ENCODE measurements at places on chromosomes 11 and 22. TPM values are rescaled to one million over a fixed set of nuclear protein-coding genes. Genes with fewer than 3 reads are reported as not detected.

CD248 gene
- total RNA-seq, result 95.2 TPM

CCDC81 gene
- total RNA-seq, result 2.8 TPM

DNA sequence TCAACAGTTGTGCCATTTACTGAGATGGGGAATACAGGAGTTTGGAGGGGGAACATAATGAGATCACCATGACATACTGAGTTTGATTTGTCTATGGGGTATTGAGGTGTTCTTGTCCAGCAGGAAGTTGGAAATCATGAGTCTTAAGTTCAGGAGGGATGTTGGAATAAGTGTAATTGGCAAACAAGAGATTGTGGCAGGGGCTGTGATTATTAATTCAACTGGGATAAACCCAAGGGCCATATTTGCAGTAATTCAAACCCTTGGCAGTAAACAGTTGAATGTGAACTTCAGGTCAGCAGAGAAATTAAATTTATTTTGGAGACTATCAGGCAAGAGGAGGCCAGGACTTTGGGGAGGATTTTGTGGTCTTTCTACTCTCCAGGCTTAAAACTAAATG is 33.4 kb downstream of the ADM start:
- no peak overlapping the region for H3K27ac ChIP-seq
- H3K4me1 ChIP-seq, result no peaks in the 10 kb centered on the region
- no peaks in the 10 kb centered on the region for H3K36me3 ChIP-seq
- H3K27me3 ChIP-seq, result peaks cover 3% of the 10 kb centered on the region
- DNase-seq, result no peak
- no peak overlapping the region for H3K4me3 ChIP-seq

DNA sequence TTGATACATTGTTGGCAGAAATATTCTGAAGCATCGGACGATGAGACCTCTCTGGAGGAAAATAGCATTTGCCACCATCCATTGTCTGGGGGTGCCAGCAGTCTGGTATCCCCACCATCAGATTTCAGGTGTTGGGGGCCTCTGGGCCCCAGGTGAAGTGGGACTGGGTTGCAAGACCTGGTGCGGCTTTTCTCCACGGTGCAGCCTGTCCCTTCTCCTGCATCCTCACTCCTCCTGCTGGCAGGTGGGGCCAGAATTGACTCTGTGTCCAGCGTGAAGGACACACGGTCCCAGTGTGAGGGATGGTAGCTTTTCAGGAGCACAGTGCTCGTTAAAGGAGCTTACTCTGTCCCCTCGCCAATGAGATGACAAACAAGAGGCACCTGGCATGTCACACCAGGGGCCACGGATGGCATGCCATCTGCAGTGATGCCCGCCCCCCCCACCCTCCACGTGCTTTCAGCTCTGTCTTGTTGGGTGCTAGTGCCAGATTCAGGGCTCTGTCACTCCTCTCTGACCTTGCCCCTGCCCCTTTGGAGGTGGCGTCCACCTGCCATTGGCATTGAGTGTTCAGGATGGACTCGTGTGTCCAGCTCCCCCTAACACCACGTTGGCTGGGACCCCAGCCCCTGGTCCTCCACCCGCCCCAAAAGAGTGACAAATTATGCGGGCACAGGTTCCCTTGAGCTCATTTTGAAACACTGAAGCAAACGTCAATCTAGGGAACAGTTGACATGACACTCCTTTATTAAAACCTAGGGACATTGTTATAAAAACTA is 62.4 kb downstream of the PARVG start:
- H3K27ac ChIP-seq, result no peak overlapping the region
- DNase-seq, result no peak
- no peak overlapping the region for H3K4me3 ChIP-seq
- no peaks in the 10 kb centered on the region for H3K4me1 ChIP-seq
- no peaks in the 10 kb centered on the region for H3K36me3 ChIP-seq
- H3K27me3 ChIP-seq, result peaks cover 42% of the 10 kb centered on the region

SLC22A12 gene
- not detected for total RNA-seq

DNA sequence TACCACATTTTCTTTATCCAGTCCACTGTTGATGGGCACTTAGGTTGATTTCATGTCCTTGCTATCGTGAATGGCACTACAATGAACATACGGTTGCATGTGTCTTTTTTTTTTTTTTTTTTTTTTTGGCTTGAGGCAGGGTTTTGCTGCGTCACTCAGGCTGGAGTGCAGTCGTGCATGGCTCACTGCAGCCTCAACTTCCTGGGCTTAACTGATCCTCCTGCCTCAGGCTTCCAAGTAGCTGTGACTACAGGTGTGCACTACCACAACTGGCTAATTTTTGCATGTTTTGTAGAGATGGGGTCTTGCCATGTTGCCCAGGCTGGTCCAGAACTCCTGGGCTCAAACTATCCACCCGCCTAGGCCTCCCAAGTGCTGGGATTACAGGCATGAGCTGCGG is 1.5 kb upstream of the CCDC90B start:
- no peak for DNase-seq
- H3K4me1 ChIP-seq, result peaks cover 29% of the 10 kb centered on the region
- H3K27me3 ChIP-seq, result no peaks in the 10 kb centered on the region
- H3K4me3 ChIP-seq, result no peak overlapping the region
- H3K36me3 ChIP-seq, result no peaks in the 10 kb centered on the region
- H3K27ac ChIP-seq, result no peak overlapping the region

GRCh38 chr11:75241906-75242644 is 1.5 kb downstream of the TPBGL start:
- H3K4me3 ChIP-seq, result peak overlapping the region; percentile 60
- H3K4me1 ChIP-seq, result peaks cover 6% of the 10 kb centered on the region
- no peaks in the 10 kb centered on the region for H3K36me3 ChIP-seq
- H3K27me3 ChIP-seq, result peaks cover 83% of the 10 kb centered on the region

DNA sequence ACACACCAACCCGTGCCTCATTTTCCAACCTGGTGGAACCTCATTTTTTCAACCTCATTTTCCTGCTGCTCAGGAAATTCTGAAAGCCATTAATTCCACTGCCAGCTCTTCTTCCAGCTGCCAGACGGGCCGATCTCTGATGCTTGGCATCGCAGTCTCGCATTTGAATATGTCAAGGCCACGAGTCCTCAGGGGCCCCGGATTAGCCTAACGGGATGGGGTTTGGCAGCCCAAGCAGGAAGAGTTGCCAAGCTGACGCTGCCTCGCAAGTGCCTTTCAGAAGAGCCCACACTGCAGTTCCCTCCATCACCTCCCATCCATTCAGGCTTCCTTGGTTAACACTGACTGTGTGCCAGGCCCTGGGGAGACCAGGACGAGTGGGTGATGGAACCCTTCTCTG is 8.7 kb downstream of the RASD2 start:
- DNase-seq, result no peak
- H3K27ac ChIP-seq, result no peak overlapping the region
- no peaks in the 10 kb centered on the region for H3K36me3 ChIP-seq
- H3K4me3 ChIP-seq, result no peak overlapping the region
- peaks cover 43% of the 10 kb centered on the region for H3K27me3 ChIP-seq
- no peaks in the 10 kb centered on the region for H3K4me1 ChIP-seq

DNA sequence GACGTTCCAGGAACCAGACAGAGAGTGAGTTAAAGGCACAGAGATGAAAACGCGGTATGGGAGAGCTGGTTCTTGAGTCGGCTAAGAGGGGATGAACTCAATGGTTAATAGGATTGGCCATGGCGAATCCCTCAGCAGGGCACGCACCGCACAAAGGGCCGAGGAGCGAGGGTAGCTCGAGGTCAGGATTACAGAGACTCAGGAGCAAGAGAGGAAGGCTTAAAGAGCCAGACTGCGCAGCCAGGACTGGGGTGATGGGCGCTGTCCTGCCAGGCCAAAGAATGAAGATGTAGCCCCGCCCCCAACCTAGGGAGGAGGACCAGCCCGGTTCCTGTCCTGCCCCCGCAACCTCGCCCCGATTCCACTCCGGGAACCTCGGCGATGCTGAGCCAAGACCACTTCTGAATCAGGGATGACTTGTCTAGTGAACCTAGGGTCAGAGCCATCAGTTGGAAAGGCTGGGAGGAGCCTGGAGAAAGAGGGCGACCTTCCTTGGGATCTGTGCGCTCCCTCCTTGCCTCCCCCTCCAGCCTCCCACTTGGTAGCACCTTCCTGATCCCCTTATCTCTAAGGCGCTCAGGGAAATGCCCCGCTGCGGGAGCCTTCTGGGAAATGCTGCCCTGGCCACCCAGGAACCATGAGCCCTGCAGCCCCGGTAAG is at the start of gene PLEKHB1:
Gene PLEKHB1, plus strand, starts transcription at position 610 of the 660 bp plus-strand sequence. Its CDS starts 28 bp downstream, at position 638.
- DNase-seq, result no peak
- no peaks in the 10 kb centered on the region for H3K36me3 ChIP-seq
- peak within 1 kb of the TSS; percentile 56 for H3K4me3 ChIP-seq
- H3K4me1 ChIP-seq, result peaks cover 20% of the 10 kb centered on the region
- H3K27me3 ChIP-seq, result peaks cover 11% of the 10 kb centered on the region
- H3K27ac ChIP-seq, result no peak within 1 kb of the TSS

KRTAP5-11 gene
- not detected for total RNA-seq

DNA sequence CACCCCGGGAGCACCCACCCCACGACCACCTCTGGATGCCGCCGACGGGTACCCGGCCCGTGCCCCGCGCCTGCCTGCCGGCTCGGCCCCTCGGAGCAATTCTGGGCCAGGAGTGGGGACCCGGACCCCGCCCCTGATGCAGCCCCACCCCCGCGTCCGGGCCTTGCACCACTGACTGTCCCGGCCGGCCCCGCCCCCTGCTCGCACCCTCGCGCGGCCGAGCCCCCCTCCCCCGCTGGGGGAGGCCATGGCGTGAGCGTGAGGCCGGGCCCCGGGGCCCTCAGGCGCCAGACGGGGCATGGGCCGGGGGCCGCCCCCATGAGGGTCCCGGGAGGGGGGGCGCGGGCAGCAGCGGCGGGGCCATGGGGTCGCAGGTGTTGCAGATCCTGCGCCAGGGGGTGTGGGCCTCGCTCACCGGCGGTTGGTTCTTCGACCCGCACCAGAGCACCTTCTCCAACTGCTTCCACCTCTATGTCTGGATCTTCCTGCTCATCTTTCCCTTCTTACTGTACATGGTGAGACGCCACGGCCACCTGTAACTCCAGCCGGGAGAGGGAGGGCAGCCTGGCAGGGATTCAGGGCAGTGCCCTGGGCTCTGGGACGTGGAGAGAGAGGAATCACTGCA is 486 bp downstream of the PCNX3 start:
- peaks cover 5% of the 10 kb centered on the region for H3K36me3 ChIP-seq
- peaks cover 21% of the 10 kb centered on the region for H3K4me1 ChIP-seq
- no peak for DNase-seq
- H3K27me3 ChIP-seq, result no peaks in the 10 kb centered on the region

DHCR7 gene
- total RNA-seq, result 110 TPM

MOGAT2 gene
- not detected for total RNA-seq

PHLDA2 gene
- total RNA-seq, result 1.5 TPM

CHRNA10 gene
- 2.9 TPM for total RNA-seq

RFPL1 gene
- 0.63 TPM for total RNA-seq

SHISAL1 gene
- total RNA-seq, result 0.72 TPM

RRAS2 gene
- 51.9 TPM for total RNA-seq

MIAT gene
- total RNA-seq, result 7.0 TPM

GRCh38 chr11:36061471-36061870 is 117.6 kb downstream of the LDLRAD3 start:
- no peak overlapping the region for H3K27ac ChIP-seq
- no peak for DNase-seq
- no peak overlapping the region for H3K4me3 ChIP-seq
- H3K27me3 ChIP-seq, result no peaks in the 10 kb centered on the region
- peaks cover 4% of the 10 kb centered on the region for H3K4me1 ChIP-seq

DMC1 gene
- 4.2 TPM for total RNA-seq

- no peak overlapping the region for H3K4me3 ChIP-seq
- no peak overlapping the region for H3K27ac ChIP-seq
- peaks cover 70% of the 10 kb centered on the region for H3K27me3 ChIP-seq
- DNase-seq, result no peak
- H3K4me1 ChIP-seq, result peaks cover 7% of the 10 kb centered on the region
These were observed 109.0 kb upstream of the NNMT start for GRCh38 chr11:114187173-114187572.

DNA sequence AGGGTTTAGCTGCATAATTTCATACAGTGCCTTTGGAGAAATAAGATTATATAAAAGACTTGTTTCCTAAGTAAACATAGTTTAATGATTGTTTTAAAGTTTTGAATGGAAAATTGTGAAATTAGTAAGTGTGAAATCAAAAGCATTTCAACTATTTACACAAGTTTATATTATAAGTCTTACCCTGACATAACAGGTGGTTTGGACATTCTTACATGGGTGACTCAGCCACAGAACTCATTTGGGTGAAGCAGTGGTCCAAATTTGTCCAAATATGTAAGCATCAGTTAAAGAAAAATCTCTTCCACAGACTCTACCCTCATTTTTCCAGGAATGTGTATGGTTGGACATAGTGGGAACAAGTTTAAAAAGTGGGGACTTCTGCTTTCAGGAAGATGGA is 68.0 kb downstream of the USP47 start:
- peaks cover 27% of the 10 kb centered on the region for H3K36me3 ChIP-seq
- no peaks in the 10 kb centered on the region for H3K4me1 ChIP-seq
- H3K27me3 ChIP-seq, result no peaks in the 10 kb centered on the region
- DNase-seq, result no peak

DNA sequence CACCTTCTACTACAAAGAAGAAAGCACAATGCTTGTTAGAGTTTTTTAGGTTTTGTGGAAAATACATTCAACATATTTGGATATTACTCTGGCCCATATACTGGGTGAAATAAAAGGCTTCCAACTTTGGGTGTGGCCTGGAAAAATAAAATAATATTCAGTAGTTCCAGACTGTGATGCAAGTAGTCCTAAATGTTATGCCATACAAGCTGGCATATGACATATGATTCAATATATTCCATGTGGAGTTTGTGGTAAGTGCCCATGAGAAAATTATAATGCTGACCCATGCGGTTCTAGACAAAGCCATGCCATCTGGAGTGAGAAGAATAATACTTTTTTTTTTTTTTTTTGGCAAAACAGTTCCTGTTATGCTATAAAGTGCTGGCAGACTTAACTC is 683.3 kb downstream of the LUZP2 start:
- no peak for DNase-seq
- no peak overlapping the region for H3K27ac ChIP-seq
- no peaks in the 10 kb centered on the region for H3K36me3 ChIP-seq
- H3K27me3 ChIP-seq, result no peaks in the 10 kb centered on the region
- H3K4me3 ChIP-seq, result no peak overlapping the region

GRCh38 chr22:40594924-40595323 is 41.6 kb downstream of the MRTFA start:
- H3K27ac ChIP-seq, result peak overlapping the region; percentile 98
- H3K4me3 ChIP-seq, result no peak overlapping the region
- DNase-seq, result no peak
- H3K36me3 ChIP-seq, result peaks cover 2% of the 10 kb centered on the region
- peaks cover 68% of the 10 kb centered on the region for H3K4me1 ChIP-seq

DNA sequence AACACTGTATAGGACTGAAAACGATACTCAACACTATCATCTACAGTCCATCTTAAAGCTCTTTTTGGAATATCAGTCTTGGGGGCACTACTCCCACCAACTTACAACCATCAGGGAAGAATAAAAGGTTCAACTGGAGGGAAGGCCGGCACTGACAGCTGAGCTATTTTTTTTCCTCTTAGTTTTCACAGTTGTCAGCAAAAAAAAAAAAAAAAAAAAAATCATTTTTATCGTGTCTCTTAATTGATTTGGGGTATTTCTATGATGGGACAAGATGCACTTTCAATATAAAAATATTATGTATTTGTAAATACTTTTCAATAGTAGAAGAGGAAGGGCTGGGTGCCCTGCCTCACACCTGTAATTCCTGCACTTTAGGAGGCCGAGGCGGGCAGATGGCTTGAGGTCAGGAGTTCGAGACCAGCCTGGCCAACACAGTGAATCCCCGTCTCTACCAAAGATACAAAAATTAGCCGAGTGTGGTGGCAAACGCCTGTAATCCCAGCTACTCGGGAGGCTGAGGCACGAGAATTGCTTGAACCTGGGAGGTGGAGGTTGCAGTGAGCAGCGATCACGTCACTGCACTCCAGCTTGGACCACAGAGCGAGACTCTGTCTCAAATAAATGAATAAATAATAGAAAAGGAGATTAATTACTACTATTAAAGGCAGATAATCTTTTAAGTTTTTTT is 1.5 kb downstream of the KIF18A start:
- H3K27ac ChIP-seq, result peak overlapping the region; percentile 84
- H3K4me1 ChIP-seq, result peaks cover 47% of the 10 kb centered on the region
- no peak for DNase-seq
- H3K27me3 ChIP-seq, result no peaks in the 10 kb centered on the region
- peak overlapping the region; percentile 97 for H3K4me3 ChIP-seq
